ENCODE measurements at places on chromosomes 3 and 15. TPM values are rescaled to one million over a fixed set of nuclear protein-coding genes. Genes with fewer than 3 reads are reported as not detected.

GRCh38 chr15:69067296-69067695 is 52.8 kb downstream of the NOX5 start:
- no peak for DNase-seq

The RSL24D1 gene
- 88.4 TPM for polyA plus RNA-seq

GRCh38 chr3:112027826-112028225 is 6.7 kb upstream of the TMPRSS7 start:
- DNase-seq = no peak

DNA sequence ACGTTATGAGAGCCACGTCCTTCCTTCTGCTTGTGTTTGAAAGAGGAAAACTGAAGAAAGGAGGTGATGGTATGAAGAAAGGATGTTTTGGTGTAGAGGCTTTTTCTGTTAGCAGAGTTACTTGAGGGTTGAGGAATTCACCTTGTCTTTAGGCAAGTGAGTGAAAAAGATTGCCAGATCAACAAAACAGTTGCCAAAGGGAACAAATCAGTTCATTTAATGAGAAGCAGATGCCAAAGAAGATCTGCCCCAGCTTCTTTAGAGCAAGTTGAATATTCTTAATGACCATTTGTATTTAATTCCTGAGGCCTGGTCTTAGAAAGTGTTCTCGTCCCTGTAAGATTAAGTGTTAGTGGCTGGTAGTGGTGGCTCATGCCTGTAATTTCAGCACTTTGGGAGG is 2.6 kb downstream of the CHCHD6 start:
- DNase-seq = no peak

- peak; percentile 74 for DNase-seq
Observed at GRCh38 chr3:8576841-8577571, 67.6 kb downstream of the SSUH2 start.

The GNAT1 gene
- polyA plus RNA-seq = not detected

The MUSTN1 gene
- not detected for polyA plus RNA-seq

GRCh38 chr3:26018889-26019288 is 229.0 kb downstream of the OXSM start:
- DNase-seq = no peak

- DNase-seq = no peak
Observed at GRCh38 chr15:84143753-84144314, 91.7 kb upstream of the GOLGA6L4 start.

GRCh38 chr3:129467932-129468331 is 27.9 kb downstream of the IFT122 start:
- DNase-seq = no peak

DNA sequence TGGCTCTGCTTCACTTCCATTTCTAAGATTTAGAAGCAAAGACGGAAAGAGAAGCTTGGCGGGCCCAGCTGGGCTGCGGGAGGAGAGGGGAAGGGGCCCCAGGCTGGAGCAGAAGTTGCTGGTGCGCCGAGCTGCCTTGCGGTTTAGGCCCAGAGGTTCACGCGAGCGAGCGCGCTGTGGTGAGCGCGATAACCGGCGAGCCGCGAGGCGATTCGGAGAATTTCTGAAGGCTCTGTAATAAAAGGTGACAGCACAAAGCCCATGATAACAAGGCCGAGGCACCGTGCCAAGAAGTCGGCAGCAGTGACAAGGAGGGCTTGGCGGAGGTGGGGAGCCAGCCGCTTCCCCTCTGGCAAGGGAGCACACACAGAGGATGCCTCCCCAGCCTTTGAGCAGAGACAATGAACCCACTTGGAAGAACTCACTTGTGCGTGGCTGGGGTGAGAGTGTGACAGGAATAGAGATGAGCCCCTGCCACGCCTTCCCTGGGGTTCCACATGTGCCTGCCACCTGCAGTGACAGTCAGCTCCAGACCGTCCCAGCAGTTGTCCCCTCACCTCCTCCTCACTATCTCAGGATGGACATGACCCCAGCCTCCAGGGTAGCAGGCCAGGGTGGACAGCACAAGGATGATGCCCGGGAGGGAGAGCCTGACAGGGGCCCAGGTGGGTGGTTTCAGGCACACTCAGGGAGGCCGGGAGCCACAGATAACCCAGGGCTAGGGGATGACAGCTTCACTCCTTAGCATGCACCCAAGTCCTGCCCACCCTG is 315.2 kb downstream of the UACA start:
- DNase-seq = no peak

The POPDC2 gene
- 1.9 TPM for polyA plus RNA-seq
